ENCODE measurements at places on chromosomes 3 and 15. TPM values are rescaled to one million over a fixed set of nuclear protein-coding genes. Genes with fewer than 3 reads are reported as not detected.

DNA sequence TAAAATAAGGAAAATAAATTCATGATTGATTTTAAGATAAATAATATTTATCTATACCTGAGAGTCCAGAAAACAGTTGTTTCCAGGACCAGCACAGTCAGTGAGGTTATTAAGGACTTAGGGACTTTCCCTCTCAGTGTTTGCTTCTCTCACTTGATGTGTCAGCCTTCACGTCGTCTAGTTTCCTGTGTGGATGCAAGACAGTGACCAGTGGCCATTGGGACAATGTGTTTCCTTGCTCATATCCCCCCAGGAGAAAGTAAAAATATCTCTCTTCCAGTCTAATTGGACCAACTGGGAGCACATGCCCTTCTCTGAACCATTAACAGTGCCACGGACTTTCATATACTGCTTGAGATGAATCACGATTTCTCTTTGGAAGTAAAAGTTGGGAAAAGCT lies 157.8 kb upstream of the CTNNB1 start:
- no peak for DNase-seq

DNA sequence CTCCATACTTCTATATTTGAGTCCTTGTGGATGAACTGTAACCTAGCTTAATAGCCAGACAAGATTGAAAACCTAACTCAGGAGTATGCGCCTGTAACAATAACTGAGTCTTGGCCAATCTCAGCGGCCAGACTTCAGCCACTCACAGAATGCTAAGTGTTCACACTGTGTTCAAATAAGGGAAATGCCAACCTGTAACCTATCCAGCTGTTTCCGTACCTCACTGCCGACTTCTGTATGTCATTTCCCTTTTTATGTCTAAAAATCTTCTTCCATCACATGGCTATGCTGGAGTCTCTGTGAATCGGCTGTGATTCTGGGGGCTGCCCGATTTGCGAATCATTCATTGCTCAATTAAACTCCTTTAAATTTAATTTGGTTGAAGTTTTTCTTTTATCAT lies 169.2 kb downstream of the NFKBIZ start:
- no peak for DNase-seq

- no peak for DNase-seq
These were observed 85.6 kb upstream of the POU1F1 start for GRCh38 chr3:87361956-87362355.

DNA sequence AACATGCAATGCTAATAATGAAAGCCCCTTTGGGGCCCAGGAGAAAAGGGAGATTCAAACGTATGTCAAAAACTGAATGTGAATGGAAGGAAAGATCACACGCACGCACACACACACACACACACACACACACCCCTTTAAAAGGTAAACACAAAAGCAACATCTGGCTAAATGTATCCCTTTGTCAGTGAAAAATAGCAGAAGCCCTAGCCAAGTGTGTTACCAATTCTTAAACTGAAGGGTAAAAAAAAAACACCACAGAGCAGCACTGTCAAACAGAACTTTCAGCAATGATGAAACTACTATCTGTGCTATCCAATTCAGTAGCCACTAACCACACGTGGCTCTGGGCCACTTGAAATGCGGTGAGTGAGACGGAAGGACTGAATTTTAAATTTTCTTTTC lies 4.9 kb downstream of the RFTN1 start:
- DNase-seq, result no peak

- no peak for DNase-seq
These were observed 58.2 kb upstream of the ARRDC4 start for GRCh38 chr15:97902140-97902780.

- no peak for DNase-seq
These were observed 75.6 kb downstream of the VPS8 start for GRCh38 chr3:184887574-184887973.

ARHGEF3 gene
- total RNA-seq, result 19.0 TPM

SLTM gene
- total RNA-seq, result 49.2 TPM

DNA sequence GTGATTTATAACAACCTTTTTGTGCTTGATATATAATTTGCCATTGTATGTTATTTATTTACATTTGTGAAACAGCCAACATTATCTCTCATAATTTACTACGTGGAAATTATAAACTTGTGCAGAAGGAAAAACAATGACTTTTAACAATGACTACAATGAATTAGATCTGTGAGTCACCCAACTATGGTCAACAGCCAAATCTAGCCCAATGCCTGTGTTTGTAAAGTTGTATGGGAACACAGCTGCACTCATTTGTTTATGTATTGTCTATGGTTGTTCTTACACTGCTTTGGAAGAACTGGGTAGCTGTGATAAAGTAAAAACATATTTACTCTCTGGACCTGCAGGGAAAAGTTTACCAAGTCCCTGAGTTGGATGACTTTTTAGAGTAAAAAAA lies 110.4 kb downstream of the OTOL1 start:
- DNase-seq, result no peak

DNA sequence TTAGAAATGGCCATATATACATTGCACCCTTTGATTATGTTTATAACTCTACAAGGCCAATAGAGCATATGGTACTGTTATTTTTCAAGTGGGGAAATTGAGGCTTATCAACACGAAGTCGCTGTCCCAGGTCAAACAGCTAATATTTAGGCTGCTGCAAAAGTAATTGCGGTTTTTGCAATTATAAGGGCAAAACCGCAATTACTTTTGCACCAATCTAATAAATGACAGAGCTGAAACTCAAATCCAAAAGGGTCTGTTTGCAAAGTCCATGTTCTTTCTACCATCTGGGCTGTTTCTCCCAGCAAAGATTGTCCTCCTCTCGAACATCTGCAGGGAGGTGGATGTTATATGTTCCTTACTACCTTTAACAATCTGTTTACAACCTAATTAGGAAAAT lies 147.2 kb downstream of the CADPS start:
- no peak for DNase-seq

DNA sequence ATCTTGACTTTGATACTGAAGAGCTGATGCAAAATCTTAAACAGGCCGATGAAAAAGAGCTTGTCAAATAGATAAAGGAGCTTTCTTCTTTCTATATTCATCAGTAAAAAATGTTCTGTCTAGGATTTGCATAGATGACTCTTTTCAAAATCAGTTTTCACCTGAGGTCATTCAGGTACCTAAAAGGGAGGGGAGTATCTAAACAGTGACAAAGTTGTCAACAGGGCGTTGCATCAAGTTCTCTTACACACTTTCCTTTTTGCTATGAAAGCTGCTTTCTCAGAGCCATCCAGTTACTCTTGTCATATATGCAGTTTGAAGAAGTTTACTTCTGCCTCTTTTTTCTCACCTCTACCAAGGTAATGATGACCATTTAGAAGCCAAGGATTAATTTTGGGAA lies 60.0 kb downstream of the AKAP13 start:
- no peak for DNase-seq

DNA sequence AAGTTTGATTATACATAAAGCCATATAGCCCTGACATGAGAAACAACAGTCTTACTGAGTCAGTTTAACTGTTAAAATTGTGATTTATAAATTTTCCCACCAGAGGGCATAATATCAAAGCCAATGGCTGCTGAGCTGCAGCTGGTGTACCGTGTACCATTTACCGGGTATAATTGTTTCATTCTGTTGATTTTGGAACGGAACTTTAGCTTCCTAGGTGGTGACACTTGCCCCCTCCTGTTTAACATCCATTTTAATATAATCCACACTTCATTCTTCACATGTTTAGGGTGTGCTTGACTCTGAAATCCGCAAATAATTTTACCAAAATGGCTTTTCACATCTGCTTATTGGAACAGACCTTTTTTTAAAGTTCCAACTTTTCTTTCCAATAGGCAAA lies 72.8 kb downstream of the SLC9A9 start:
- DNase-seq, result no peak

INSYN1 gene
- total RNA-seq, result 165 TPM

GRCh38 chr15:93213281-93213680 lies 124.3 kb upstream of the RGMA start:
- DNase-seq, result peak; percentile 82

DNA sequence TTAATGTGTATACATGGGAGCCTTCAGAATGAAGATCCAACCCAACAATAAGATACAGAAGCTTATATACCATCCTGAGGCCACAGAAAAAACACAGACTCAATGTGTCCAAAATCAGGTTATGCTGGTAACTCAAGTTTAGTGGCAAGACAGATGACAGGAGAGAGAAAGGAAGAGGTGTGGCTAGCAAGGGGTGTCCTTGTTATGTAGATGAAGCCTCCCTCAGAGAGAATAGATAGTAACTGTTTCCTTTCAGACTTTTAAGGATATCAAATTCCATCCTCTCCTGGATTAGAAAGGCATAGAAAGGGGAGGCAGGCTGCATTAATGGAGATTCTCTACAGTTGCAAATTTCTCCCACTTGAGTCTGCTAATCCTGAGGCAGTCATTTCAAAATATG lies 447.4 kb downstream of the GABRB3 start:
- DNase-seq, result no peak

SPTSSB gene
- total RNA-seq, result 0.57 TPM

DNA sequence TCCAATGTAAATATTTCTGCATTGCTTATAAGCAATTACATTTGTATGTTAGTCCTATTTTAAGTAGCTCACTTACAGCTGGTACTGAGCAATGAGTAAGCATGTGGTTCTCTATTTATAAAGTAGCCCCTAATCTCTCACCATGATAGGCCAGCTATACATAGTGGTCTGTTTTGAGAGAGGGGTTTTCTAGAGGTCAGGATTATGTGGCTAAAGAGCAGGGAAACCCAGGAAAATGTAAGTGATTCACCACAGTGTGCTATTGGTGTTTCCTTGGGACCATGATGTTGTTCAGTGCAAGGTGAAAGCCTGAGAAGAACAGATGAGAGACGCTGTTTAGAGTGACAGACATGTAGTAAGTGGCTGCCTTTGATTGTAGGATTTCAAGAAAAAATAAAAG lies 26.4 kb downstream of the RBMS3 start:
- DNase-seq, result no peak

XRN1 gene
- 13.2 TPM for total RNA-seq

DNA sequence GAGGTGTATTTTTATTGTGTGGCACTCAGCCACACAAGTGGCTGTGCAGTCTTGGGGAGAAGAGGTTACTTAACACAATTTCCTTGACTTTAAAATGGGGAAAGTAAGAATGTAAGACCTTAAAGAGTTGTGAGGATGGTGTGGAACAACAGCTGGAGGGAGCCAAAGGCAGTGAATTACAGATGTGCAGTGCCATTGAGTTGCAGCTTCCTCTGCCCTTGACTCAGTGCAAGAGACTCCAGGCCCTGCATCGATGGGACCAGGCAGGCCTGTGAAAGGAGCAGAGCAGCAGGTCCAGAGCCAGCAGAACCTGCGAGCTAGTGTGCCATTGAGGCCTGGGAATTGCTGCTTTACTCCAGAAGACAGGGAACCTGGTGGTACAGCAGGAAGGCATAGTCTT lies 27.2 kb downstream of the EEFSEC start:
- no peak for DNase-seq

DNA sequence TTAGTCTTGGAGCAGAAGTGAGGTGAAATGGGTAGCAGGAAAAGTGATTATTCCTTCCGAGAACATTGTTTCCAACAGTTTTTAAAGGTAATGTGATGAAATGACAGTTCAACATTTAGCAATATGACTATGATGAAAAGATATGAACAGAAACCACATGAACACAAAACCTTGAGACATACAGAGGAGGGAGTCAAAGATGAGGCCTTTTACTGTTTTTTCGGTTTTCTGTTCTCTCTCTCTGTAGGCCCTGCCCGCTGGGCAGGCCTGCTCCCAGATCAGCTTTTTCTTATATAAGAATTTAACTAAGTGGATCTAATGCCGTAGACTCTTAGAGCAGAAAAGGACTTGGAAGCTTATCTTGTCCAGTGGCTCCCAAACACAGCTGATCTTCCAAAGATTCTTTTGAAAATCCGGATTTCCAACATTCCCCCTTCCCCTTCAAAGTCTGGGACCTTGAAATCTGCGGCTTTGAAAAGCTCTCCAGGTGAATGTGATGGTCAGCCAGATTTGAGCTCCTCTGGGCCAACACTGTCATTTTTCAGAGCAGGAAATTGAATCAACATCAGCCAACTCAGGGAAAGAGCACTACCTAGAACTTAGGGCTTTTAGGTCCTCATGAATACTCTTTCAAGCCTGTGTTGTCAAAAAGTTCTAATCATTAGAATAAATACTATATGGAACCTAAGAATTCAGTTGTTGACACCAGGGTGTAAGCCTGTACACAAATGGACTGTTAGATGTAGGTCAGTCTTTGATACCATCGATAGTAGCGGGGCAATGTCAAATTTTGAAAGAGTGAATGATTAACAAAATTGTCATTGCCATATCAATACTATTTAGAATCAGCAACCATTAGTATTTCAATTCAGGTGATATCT lies 372.7 kb downstream of the SHQ1 start:
- DNase-seq, result no peak

SCN11A gene
- total RNA-seq, result 0.08 TPM

DNA sequence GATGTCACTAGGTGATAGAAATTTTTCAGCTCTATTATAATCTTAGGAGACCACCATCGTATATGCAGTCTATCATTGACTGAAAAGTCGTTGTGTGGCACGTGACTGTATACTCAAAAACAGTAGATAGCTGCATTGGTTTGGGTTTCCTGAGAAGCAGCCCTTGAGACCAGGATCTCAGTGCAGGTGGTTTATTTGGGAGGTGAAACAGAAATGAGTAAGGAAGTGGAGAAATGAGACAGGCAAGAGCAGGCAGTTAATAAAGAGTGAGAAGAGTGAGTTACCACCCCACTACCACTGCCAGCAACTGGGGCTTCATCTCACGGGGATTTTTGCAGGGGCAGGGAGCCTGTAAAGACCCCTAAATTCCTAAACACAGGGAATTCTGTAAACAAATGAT lies 221.0 kb downstream of the SHQ1 start:
- DNase-seq, result no peak

CFAP92 gene
- total RNA-seq, result 0.49 TPM

- no peak for DNase-seq
These were observed 119.1 kb downstream of the B3GALNT1 start for GRCh38 chr3:160986069-160986468.

ATP13A5 gene
- total RNA-seq, result not detected

CLDN1 gene
- 0.46 TPM for total RNA-seq

GRCh38 chr3:122350814-122351418 lies 25.9 kb downstream of the CSTA start:
- no peak for DNase-seq

DNA sequence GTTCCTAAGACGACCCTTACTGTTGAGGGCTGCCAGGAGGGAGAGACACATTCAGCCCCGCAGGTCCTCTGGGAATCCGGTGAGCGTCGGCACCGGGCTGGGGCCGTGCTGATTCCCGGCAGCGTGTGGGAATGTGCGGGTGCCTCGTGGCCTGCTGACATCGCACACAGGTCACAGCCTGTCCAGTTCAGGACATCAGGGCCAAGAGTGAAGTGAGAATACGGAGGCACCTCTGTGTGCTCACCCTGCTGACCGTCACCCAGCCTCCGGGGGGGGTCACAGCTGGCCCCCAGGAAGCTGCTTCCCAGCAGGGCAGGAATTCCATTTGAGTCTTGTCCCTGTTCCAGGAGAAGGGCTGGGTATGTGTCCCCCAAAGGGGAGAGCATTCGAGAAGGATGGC lies 53.6 kb downstream of the PGPEP1L start:
- no peak for DNase-seq

DNA sequence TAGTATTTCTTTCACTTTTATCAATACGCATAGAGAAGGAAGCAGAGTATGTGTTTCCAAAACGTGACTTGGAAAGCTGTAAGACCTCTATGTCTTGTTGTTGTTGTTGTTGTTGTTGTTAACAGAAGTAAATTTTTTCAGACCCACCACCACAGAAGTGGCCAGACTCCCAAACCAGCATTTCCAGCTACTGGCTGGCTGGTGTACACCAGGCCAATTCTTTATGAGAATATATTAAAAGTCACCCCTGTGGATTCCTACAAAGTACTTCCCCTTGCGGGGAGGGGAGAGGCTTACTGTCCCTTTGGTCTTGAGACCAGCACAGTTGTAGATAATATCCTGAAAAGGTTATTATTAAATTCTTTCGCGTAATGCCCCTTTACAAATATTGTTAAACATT lies 1.6 kb upstream of the FOXP1 start:
- DNase-seq, result no peak

CYP8B1 gene
- total RNA-seq, result not detected

Measured in Right ventricle myocardium inferior (tissue), 1 donor.